Activated CD4-positive, CD25-positive, alpha-beta regulatory T cell treated with anti-CD3 and anti-CD28 coated beads, Interleukin-2, amount 50 U/mL, for 16 hours (primary cell): ENCODE measurements at places on chromosomes 6 and 20.

- DNase-seq = no peak
These were observed 899.4 kb downstream of the C6orf118 start for GRCh38 chr6:164410017-164410416.

- no peak for DNase-seq
These were observed 251.4 kb downstream of the DOK5 start for GRCh38 chr20:54726687-54727300.

DNA sequence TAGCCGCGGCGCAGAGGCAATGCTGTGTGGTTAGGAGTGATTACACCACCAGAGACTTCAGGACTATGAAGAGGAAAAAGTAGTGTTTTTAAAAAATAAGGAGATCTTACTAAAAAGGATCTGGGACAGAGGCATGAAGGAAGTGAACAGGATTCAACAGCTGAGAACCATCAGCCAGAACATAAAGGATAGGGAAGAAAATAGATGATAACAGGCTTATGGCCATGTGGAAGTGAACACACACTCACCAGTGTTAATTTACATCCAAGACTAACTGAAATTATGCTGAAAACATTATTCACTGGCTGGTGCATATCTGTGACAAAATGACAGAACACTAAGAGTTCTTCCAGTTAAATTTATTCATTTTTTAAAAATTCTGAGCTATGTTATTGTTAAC lies 47.5 kb upstream of the BCLAF1 start:
- DNase-seq = no peak

GRCh38 chr6:33661106-33661838 lies 40.1 kb downstream of the ITPR3 start:
- DNase-seq = no peak

GRCh38 chr6:79158856-79159516 lies 75.5 kb downstream of the HMGN3 start:
- DNase-seq = no peak

DNA sequence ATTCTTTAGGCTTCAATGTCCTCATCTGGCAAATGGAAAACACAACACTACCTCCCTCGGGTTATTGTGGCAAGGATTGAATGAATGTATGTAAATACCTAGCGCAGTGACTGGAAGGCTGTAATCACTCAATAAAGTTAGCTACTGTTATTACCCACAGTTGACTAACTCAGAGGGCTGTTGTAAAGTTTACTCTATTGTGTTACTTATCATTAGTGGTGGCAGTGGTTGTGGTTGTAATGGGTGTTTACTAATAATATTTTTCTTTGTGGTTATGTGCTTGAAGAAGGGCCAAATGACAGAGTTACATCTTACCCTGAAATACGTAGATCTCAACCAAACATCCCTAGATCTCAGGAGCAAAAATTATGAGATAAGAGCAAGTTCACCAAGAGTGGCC lies 42.0 kb upstream of the PXDC1 start:
- no peak for DNase-seq

DNA sequence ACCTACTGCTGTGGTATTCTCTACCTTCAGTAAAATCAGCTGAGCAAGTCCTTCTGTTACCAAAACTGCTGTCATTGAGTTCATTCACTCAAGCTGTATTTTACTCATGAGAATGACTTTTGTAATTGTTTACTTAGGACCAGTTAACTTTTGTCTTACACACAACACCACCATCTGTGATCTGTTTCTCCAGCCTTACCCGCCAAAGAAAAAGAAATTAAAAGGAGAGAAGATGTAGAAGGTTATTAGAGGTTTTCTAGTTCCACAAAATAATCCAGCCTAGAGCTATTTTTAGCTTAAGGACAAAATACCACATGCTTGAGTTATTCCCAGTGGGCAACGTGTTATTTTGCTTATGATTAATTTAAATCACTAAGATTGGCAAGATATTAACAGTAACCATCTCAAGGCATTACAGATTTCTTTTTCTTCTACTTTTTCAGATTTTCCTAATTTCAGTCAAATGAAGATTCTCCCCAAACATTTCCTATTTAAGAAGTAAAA lies 38.2 kb downstream of the FAM8A1 start:
- DNase-seq = no peak

DNA sequence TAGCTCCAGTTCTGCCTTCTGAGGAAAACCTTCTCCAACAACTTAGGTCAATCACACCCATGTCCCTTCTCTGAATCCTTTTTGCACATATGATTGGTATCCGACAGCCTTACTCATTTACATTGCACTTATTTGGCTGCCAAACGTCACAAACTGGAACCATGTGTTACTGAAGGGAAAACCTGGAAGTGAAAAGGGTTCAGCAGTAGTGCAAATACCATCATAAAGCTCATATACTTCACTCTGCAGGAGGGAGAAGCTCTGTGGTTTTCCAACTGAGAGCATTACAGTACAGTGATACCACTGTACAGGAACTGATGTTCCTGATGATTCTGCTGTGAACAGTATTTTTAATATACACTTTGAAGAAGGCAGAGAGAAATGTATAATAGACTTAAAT lies 87.8 kb downstream of the SLC16A10 start:
- DNase-seq = no peak

DNA sequence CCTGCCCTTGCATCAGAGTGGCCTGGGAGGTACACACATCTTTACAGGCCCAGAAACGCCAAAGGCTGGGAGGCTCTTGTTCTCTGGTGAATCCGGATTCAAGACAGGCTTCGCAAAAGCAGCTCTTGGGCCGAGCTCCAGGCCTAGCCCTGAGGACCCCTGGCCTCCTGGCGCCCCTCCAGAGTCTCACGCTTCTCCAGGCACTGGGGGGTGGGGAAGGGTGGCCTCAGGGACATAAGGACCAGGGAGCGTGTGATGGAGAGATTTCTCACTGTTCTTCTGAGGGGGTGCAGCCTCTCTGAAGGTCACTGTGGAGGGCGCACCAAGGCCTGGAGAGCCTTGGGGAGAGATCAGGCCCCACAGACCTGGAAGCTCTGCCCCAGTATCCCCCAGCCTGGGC lies 349.2 kb downstream of the ZFAND3 start:
- DNase-seq = no peak

GRCh38 chr6:63491119-63491518 lies 81.2 kb upstream of the LOC128125822 start:
- no peak for DNase-seq

- DNase-seq = no peak
These were observed 82.7 kb downstream of the SH3BGRL2 start for GRCh38 chr6:79713701-79714322.

GRCh38 chr6:30750379-30750668 lies 6.0 kb upstream of the IER3 start:
- DNase-seq = no peak

DNA sequence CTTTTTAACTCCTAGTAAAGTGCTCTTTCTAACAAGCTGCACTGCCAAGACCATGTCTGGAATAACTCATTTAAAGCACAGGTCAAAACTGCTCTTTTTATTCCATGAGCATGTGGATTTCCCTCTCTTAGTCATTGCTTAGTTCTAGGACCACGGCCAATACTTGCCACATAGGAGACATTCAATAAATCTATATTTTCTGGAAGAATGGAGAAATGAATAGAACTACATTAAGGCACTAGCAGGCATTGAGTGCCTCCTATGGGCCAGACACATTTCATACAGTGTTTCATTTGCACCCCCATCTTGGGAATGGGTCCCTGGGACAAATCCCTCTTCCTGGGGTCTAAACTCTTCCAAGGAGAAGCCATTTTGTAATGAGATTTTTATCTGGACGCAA lies 552.8 kb upstream of the CITED2 start:
- no peak for DNase-seq

GRCh38 chr6:16474772-16475493 lies 236.5 kb downstream of the GMPR start:
- no peak for DNase-seq

DNA sequence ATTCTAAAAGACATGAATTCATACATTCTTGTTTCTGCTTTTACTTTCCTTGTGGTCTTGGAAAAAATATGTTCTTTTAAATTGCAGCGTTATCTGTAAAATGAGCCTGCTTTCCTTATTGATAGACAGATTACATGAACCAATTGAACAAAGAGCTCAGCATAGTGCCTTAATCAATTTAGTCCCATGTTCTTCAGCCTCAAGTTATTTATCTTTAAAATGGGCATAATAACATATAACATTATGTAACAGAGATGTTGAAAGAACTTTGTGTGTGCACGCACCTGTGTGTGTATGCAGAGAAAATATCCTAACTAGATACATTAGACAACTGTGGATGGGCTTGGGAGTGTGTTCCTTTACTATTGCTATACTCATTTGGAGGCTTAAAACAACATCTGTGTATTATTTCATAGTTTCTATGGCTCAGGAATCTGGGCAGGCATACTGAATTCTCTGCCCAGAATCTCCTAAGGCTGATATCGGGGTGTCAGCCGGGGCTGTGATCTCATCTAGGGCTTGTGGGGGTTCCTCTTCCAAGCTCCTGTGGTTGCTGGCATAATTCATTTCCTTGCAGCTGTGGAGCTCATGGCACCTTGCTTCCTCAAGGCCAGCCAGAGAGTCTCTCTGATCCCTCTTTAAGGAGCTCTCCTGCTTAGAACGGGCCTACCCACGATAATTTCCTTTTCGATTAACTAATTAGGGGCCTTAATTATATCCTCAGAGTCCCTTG lies 194.1 kb downstream of the ARID1B start:
- DNase-seq = no peak

DNA sequence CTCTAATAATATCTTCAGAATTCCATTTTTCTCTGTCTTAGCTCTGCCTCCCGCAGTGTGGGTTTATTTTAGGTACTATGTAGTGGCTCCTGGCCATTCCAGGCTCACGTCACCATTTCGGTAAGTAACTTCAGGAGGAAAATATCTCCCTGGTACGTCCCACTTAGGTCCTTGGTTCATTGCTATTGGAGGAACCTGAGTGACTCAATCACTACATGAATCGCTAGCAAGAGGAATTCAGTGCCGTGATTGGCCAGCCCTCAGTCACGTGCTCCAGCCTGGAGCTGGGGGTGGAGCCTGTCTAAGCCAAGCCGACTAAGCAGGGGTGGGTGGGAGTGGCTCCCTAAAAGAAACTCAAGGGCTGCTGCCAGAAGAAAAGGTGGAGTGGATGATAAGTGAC lies 67.3 kb upstream of the E2F3 start:
- DNase-seq = no peak

DNA sequence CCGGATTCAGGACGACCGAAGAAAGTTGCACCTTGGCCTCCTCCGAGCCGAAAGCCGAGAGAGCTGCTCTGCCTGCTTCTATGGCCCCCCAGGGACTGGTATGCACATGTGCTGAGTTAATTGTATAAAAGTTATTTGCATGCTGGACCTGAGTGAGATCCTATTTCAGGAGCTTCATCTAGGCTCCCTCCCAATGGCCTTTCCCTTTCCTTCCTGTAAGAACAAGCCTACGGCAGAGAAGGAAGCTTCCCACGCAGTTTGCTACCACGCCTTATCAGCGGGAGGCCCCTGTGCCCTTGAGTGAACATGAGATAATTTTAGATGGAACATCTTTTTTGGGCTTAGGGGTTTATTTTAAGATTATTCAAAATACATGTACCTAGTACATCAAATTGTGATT lies 65.9 kb downstream of the RIN2 start:
- DNase-seq = no peak

- DNase-seq = no peak
These were observed 902 bp downstream of the SAMHD1 start for GRCh38 chr20:36950414-36951197.

DNA sequence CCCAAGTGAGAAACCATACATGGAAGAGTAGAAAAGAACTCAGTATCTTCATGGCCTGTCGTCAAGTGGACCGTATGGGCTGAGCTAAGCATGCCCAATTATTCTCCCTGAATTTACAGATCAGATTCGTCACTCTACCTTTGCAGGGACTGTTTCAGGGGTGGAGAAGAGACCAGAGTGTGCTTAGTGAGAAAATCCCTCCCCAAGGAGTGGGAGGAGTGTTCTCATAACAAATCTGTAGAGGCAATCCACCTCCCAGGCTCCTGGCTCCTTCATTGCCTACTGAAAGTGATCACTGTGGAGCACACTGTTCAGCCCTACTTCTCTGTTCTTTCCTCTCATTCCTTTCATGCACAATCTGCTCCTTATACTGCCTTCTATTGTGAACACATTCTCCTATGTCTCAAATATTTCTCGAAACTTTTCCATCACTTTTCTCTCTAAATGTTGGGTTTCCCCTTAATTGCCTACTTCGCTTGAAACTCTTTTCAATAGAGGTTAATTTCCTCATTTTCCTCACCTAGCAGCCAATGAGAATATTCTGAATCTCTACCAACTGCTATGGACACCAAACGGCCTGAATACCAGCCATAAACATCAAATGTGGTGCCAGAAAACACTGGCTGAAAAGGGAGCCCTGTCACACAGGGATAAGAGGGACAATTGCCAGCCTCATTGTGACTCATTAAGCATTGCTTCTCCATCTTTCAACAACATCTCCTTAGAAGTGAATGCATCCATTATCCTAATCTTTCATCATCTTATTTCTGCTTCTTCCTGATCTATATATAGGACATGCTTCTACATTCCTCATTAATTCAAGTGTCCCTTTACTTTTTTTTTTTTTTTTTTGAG lies 398.3 kb downstream of the UTRN start:
- DNase-seq = no peak

DNA sequence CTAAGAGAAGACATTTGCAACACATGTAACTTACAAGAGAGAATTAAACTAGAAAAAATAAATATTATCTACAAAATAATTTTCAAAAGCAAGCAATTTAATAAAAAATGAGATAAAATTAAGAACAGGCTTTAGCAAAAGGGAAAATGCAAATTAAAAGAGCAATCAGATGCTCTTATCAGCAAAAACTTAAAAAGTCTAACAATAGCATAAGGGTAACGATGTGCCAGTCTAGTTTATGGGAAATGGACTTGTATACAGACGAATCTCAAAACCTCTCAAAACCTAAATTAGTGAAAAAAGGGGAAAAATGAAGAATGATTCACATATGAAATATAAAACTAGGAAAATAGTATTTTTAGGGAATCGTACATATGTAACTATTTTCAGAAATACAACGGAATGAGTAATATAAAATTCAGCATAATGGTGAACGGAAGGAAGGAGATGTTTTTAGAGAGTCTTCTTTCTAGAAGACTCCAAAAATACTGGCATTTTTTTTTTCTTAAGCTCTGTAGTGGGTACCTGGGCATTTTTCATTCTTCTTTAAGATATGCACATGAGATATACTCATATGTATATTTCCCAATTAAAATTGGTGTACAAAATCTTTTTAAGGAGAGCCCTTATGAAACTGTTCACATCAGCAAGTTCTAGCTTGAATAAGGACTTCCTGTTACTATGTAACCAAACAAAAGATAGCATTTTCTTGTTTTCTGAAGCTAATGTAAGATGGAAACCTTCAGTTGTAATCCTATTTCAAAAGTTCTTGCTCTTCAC lies 927 bp upstream of the MANEA start:
- DNase-seq = no peak

GRCh38 chr6:24529985-24530384 lies 35.2 kb downstream of the ALDH5A1 start:
- no peak for DNase-seq

DNA sequence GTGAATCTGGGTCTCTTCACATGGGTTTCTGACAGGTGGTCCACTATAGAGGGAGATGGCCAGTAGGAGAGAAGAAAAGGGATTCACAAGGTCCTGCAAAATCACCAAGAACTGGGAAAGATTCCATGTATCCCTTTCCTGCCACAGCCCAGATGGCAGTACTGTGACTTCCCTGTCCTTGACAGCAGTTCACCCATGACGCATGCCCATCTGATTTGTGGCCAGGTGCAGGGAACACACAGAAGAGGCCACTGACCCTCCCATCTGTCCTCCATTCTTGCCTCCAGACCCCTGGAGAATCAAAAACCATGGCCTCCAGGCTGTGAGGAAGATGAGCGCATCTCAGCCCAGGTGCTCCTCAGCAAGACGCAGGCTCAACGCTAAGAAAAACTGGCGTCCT lies 183.1 kb upstream of the RREB1 start:
- DNase-seq = no peak
